Fibroblast of skin of right biceps (primary cell): ENCODE measurements at places on chromosomes 4 and X.
A peak's percentile ranks its signal among the peaks of the same experiment; 100 is the strongest.

GRCh38 chrX:127459790-127460189, 592.4 kb downstream of the ACTRT1 start:
- no peak for DNase-seq

GRCh38 chr4:184444215-184444952, 30.0 kb downstream of the IRF2 start:
- peak; percentile 71 for DNase-seq

- DNase-seq: no peak
Observed at GRCh38 chr4:576991-577498, 950 bp upstream of the TMEM271 start.

- no peak for DNase-seq
Observed at GRCh38 chr4:179626687-179627086, 2184.4 kb upstream of the AGA start.

GRCh38 chr4:6620296-6620695, 20.2 kb upstream of the MRFAP1 start:
- DNase-seq: no peak

GRCh38 chr4:90030953-90031352, 96.2 kb upstream of the CCSER1 start:
- no peak for DNase-seq

GRCh38 chrX:76127341-76127740, 45.5 kb upstream of the PBDC1 start:
- DNase-seq: no peak

DNA sequence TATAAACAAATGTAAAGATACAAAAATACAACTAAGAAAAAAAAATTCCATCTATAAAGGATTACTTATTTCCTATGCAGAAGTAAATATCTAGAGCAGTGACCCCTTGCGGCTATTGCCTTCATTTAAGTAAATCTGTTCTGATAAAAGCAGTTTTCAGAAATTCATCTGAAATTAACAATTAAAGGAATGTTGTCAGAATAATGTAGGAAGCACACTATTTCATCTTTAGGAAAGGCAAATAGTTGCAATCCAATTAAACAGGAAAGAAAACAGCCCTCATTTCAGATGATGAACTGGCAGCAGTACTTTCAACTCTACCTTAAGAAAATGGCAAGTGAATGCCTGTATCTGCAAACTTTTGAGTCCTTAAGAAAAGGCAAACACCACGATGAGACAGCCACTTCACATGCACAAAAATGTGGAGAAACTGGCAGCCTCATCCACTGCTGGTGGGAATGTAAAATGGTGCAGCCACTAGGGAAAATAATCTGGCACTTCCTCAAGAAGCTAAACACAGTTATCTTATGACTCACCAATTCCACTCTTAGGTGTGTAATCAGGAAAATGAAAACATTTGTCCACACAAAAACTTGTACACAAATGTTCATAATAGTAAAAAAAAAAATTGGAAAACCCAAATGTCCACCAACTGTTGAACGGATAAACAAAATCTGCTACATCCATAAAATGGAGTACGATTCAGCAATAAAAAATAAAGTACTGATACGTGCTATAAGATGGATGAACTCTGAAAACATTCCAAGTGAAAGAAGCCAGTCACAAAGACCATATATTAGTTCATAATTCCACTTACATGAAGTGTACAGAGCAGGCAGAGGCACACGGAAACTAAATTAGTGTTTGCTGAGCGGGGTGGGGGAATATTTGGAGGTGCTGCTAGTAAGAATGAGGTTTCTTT, 2.0 kb upstream of the THAP9 start:
- peak; percentile 87 for DNase-seq

DNA sequence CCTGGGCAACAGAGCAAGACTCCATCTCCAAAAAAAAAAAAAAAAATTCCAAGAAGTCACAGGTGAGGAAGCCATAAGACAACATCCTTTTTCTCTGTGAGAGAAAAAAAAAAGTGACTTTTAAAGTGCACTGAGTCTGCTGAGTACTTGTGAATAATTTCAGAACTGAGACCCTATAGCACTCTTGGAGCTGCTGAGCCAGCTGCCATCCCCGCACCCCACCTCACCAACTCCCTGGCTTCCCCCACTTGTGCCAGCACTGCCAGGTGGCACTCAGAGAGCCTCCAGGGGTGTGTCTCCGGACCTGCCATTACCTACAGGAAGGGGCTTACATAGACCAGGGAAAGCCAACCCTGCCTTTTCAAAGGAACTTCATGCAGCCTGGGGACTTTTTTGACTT, 39.2 kb upstream of the HS3ST1 start:
- DNase-seq: no peak

DNA sequence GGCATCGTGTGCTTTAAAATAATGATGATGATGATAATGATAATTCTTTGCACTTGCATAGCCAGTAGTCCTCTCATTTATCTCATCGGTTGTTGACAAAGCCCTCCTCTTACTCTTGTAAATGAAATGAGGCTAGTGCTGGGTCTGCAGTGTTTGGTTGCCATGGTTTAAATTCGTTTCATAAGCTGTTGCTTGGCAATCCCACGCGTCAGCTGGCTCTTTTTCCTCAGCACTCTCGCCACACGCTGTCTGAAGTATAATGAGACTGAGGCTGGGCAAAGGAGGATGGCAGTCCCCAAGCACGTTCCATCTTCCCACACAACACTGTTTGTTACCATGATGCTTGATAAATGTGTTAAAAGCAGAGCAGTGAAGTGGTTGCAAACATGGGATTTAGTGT, 15.5 kb downstream of the PAGE4 start:
- no peak for DNase-seq

GRCh38 chr4:96025011-96025410, 185.1 kb downstream of the PDHA2 start:
- no peak for DNase-seq

- no peak for DNase-seq
Observed at GRCh38 chr4:53608242-53608641, 17.0 kb upstream of the LNX1 start.

DNA sequence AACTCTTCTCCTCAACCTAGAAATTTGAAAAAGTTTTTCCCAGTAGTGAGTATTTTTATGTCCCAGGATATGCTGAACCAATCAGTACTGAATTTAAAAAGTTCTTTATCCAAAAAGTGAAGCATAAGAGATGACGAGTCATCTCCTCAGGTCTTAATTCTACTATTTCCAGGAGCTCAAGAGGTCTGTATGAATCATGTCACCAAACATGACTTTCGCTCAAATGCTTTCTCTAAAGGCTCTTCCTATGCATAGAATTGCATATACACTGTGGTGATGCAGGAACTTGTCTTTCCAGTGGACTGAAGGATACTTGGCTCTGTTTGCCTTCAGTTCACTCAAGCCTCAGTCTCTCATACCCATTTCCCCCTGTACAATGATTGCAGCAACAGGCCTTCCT, 36.1 kb downstream of the ZNF41 start:
- no peak for DNase-seq

- DNase-seq: peak; percentile 48
Observed at GRCh38 chr4:177555007-177555574, 112.9 kb upstream of the AGA start.

DNA sequence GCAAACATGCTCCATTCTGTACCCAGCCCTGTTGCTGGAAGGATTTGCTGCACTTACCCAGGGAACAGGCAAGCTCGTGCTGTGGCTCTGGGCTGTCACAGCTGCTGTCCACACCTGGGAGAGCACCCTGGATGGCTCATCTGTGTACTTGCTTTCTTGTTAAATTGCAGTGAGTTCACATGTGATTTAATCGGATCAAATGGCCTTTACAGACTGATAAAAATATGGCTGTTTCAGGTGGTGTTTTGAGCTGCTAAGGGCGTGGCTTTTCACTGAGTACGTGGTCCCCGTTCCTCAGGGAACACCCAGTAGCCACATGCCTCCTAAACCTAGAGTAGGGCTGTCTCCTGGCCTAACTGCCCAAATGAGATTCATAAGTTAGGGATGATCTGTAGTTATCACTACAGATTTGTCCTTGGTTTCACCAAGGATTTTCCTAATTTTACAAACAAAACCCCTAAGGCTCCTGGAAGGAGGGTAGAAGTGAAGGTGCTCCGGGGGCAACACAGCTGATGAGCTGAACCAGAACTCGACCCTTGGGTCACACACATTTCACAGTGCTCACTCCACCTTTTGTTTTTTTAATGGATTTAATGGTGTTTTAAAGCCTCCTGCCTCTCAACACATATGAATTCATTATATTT, 13.7 kb downstream of the KLKB1 start:
- no peak for DNase-seq

DNA sequence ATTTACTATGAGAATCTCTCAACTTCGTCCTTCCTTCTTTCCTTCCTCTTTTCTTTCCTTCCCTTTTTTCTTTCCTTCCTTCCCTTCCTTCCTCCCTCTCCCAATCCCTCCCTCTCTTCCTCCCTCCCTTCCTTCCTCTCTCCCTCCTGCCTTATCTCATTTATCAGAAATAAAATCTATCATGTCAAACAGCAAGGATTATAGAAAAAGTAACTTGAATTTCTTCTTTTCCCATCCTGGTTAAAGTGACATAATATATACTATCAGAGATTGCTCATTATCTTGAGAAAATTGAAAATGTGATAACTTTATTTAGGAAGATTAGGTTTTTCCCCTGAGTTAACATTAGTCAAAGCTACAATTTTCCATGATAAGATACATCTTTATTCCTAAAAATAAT, 5.6 kb downstream of the TIGD4 start:
- DNase-seq: no peak

- no peak for DNase-seq
Observed at GRCh38 chrX:22136711-22137110, 104.6 kb downstream of the PHEX start.

DNA sequence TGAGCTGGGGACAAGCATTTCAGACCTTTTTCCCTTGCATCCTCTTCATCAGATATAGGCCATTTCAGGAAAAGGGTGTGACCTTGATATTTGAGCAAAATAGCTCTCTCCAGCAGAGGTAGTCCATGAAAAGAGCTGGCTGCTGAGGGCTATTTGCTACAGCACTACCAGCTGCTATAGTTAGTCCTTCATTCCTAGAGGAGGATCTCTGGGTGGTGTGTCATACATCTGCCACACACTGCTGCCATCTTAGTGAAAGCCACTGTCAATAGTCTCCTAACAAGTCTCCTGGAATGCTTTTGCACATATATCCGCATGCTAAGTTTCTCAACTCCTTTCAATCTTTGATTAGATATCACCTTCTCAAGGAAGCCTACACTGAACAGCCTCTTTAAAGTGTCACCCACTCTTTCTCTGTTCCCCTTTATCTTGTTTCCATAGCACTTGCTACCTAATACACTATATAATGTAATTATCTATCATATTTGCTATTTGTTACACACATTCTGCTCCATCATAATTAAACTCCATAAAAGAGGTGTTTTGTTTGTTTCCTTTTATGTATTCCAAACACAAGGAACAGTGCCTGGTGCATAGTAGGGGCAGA, 131.9 kb downstream of the TBC1D19 start:
- no peak for DNase-seq

GRCh38 chrX:84186603-84187532, 1.1 kb downstream of the RPS6KA6 start:
- no peak for DNase-seq

- DNase-seq: no peak
Observed at GRCh38 chrX:30147996-30148643, 67.2 kb upstream of the MAGEB2 start.

DNA sequence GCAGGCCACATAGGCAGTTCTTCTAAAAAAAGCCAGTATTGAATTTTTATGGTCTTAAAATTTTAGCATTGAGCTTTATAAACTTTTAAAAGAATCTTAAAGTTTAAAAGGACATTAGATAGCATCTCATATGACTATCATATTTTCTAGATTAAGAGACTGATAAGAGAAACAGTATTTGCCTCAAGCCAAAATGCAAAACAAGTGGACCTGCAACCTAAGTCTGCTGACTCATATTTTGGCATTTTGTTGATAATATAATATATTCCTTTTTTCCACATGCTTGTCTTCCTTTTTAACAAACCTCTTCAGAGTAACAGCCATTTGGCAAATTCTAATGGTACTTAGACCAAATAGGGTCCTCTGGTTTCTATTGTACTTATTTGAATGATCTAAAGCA, 328.5 kb upstream of the GALNTL6 start:
- no peak for DNase-seq

- DNase-seq: peak; percentile 39
Observed at GRCh38 chr4:38385093-38386004, 278.6 kb upstream of the KLF3 start.

GRCh38 chrX:129932821-129933321, 26.9 kb downstream of the UTP14A start:
- DNase-seq: peak; percentile 7

- DNase-seq: peak; percentile 30
Observed at GRCh38 chr4:188934320-188934962, 795.2 kb downstream of the TRIML1 start.

DNA sequence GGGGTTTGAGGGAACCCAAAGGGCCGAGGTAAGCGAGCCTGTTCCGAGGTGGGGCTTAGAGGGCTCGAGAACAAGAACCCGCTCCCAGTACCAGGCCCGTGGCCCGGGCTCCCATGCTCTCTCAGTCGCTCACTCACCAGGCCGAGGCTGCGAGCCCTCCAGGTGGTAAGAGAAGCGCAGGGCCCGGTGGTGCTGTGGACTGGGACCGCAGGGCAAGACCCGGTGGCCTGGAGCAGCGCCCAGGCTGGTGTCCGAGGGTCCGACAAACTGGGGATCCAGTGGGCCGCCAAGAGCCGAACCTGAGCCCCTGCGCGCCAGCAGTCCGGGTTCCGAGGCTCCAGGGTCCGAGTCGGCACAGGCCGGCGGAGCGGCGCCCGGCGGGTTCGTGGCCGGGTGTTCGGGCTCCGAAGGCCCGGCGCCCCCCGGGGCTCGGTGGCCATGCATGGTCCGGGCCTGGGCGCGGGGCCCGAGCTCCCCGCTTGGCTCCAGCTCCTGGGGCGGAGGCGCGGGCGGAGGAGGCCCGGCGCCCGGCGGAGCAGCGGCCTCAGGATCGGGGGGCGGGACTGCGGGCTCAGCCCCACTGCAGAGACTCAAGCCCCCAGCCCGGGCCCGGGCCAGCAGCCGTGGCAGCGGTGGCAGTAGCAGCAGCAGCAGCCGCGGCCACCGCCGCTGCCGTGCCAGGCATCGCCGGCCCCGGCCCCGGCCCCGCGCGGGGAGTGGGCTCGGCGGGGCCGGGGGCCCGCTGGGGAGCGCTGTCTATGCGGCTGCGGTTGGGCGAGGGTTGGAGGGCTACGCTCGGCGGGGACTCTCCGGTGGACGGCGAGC, 833 bp downstream of the FGD1 start:
- DNase-seq: no peak

DNA sequence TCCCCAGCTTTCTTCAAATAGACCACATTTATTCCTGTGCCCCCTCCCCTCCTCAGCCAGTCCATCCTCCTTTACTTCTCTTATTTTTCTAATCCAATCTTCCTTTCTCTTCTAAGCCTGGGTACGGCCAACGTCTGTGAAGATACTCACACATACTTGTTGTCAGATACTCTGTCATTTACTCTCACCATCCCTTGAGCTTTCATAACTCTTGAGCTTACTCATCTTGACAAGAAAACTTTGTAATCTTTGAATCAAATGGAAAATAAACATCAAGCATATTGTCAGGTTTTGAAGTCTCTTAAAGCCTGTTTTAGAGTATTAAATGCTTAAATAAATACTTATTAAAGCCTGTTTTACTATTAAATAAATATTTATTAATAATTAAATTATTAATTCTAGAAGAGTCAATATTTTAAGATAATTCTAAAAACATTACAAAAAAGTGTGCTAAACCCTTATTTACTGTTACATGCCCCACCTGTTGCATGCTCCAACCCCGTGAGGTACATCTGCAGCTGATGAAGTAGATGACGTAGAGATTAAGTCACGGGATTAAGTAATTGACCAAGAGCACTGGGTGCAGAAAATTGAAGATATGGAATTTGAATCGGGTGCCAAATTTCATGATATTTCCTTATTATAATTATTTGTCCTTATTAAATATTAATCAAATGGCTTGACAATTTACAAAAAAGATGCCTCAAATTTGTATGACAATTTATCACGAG, 1.5 kb upstream of the TRIML2 start:
- peak; percentile 55 for DNase-seq

GRCh38 chrX:2967998-2968909, 38.1 kb upstream of the ARSH start:
- DNase-seq: peak; percentile 64
